Sciatic nerve (tissue), 2 donors: ENCODE measurements at places on chromosomes 2 and 18. TPM values are rescaled to one million over a fixed set of nuclear protein-coding genes. Genes with fewer than 3 reads are reported as not detected.

GCG gene
- total RNA-seq, result not detected

CWC22 gene
- total RNA-seq, result 23.6 TPM

RBMS1 gene
- total RNA-seq, result 119 TPM

MGAT4A gene
- 46.0 TPM for total RNA-seq

SLC9A2 gene
- total RNA-seq, result not detected

SERPINB11 gene
- not detected for total RNA-seq

MEP1B gene
- total RNA-seq, result not detected

RESP18 gene
- not detected for total RNA-seq

RAB6C gene
- total RNA-seq, result 0.13 TPM

APLF gene
- 14.4 TPM for total RNA-seq

KRTCAP3 gene
- total RNA-seq, result 2.6 TPM

AFF3 gene
- 14.2 TPM for total RNA-seq

OTOS gene
- total RNA-seq, result not detected

CDKL4 gene
- total RNA-seq, result 0.53 TPM

TXNDC2 gene
- not detected for total RNA-seq

SDC1 gene
- 0.98 TPM for total RNA-seq

EMILIN1 gene
- total RNA-seq, result 46.8 TPM

DSEL gene
- total RNA-seq, result 9.9 TPM

UBE2F gene
- total RNA-seq, result 32.6 TPM

HPCAL1 gene
- total RNA-seq, result 31.7 TPM

TMEM17 gene
- total RNA-seq, result 4.9 TPM

CFAP221 gene
- 1.8 TPM for total RNA-seq

TWSG1 gene
- 50.2 TPM for total RNA-seq

SCN2A gene
- total RNA-seq, result 1.9 TPM

TUBA3E gene
- total RNA-seq, result not detected

SPP2 gene
- total RNA-seq, result not detected

UNC80 gene
- total RNA-seq, result 0.22 TPM

DSC3 gene
- total RNA-seq, result 2.9 TPM

ACMSD gene
- not detected for total RNA-seq

TCF23 gene
- total RNA-seq, result not detected

UGT1A5 gene
- total RNA-seq, result not detected

DNAH7 gene
- total RNA-seq, result 2.5 TPM

TLX2 gene
- total RNA-seq, result not detected

COLEC11 gene
- 1.1 TPM for total RNA-seq

POTEJ gene
- not detected for total RNA-seq

GAREM2 gene
- total RNA-seq, result 6.8 TPM

MC4R gene
- total RNA-seq, result not detected

CGREF1 gene
- total RNA-seq, result 4.1 TPM

FRZB gene
- total RNA-seq, result 17.1 TPM

ABCB11 gene
- 1.5 TPM for total RNA-seq

NFU1 gene
- 35.5 TPM for total RNA-seq

CTDP1 gene
- total RNA-seq, result 15.7 TPM

TUBB8B gene
- total RNA-seq, result not detected

ZFAND2B gene
- 40.8 TPM for total RNA-seq
